ENCODE measurements at places on chromosomes 6 and 20.

DNA sequence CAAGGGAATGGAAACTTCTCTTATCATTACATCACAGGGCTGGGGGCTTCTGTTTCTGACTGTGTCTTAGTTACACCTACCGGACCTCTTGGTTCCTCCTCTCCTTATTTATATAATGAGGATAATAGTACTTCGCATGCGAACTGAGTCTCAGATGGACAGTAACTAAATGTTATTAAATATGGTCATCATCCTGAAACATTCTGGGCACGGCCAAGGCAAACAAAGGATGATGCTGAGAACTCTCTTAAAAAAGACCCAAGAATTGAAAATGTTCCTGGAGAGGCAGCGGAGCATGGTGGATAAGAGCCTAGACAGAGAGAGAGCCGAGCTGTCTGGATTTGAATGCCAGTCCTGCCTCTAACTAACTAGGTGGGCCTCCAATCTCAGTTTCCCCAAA is 119.8 kb upstream of the SASH1 start:
- H3K27me3 ChIP-seq = no peaks in the 10 kb centered on the region
- no peak for DNase-seq
- no peak overlapping the region for H3K27ac ChIP-seq
- H3K36me3 ChIP-seq = no peaks in the 10 kb centered on the region
- H3K4me1 ChIP-seq = peaks cover 11% of the 10 kb centered on the region
- no peak overlapping the region for H3K4me3 ChIP-seq

GRCh38 chr20:13249798-13250170 is 28.7 kb downstream of the ISM1 start:
- DNase-seq = no peak
- H3K27ac ChIP-seq = no peak overlapping the region
- H3K27me3 ChIP-seq = peaks cover 29% of the 10 kb centered on the region
- no peak overlapping the region for H3K4me3 ChIP-seq

GRCh38 chr6:25153079-25153478 is 126.1 kb upstream of the CARMIL1 start:
- H3K4me3 ChIP-seq = no peak overlapping the region
- H3K4me1 ChIP-seq = peaks cover 23% of the 10 kb centered on the region
- H3K27ac ChIP-seq = no peak overlapping the region
- no peak for DNase-seq

GRCh38 chr20:64246616-64247306 is 8.8 kb upstream of the PCMTD2 start:
- no peak overlapping the region for H3K27ac ChIP-seq
- peaks cover 100% of the 10 kb centered on the region for H3K27me3 ChIP-seq
- H3K36me3 ChIP-seq = no peaks in the 10 kb centered on the region
- no peak overlapping the region for H3K4me3 ChIP-seq
- DNase-seq = no peak

DNA sequence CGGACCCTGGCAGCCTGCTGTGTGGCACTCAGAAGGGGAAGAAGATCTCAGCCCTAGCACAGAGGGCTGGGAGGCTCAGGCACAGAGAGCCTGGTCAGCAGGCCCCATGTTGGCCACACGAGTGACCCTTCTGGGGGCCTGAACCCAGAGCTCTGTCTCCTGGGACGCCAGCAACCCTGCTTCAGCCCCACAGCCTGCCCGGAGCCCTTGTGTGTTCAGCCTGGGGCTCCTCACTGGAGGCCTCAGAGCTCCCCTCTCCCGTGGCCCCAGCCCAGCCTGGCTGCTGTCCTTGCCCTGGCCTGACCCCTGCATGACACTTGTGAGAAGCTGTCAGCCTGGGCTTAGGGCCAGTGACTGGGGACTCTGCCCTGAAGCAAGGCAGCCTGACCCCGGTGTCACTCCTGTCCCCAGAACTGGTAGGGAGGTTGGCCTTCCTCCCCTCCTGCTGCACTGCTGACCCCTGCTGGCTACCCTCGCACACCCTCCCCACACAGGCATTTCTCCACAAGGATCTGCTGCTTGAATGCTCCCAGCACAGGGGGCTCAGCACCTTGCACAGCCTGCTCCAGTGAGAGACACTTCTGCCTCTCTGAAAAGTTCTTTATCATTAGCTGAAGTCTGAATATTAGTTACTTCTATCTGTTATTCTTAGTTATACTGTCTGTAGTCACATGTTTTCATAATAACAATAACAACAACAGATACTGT is 15.4 kb upstream of the IP6K3 start:
- peaks cover 19% of the 10 kb centered on the region for H3K4me1 ChIP-seq
- peaks cover 41% of the 10 kb centered on the region for H3K27me3 ChIP-seq
- H3K4me3 ChIP-seq = no peak overlapping the region
- H3K27ac ChIP-seq = no peak overlapping the region
